ENCODE measurements at places on chromosomes 7 and 10.

GRCh38 chr7:6385110-6385781 is 62.5 kb downstream of the DAGLB start:
- peak; percentile 31 for DNase-seq

DNA sequence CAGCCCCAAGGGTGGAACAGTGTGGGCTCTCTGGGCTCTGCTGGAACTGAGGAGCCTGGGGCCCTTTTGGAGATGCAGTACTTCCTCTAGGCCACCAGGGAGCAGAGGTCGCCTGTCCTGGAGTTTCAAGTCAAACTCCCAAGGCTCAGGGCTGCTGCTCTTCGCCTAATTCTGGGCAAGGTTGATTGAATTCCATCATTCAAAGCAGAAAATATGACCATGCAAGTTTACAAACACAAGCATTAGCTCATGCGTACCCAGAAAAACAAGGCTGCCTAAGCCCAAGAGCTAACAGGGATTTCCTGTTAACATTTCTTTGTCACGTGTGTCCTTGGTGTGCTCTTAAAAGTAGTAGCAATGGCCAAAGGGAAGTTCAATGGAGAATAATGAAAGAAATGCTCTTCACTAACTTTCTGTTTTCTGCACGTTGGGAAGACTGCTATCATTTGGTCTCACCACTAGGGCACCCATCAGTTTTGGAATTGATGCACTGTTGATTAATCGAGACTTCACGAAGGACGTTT is 20.1 kb downstream of the LDB3 start:
- no peak for DNase-seq

DNA sequence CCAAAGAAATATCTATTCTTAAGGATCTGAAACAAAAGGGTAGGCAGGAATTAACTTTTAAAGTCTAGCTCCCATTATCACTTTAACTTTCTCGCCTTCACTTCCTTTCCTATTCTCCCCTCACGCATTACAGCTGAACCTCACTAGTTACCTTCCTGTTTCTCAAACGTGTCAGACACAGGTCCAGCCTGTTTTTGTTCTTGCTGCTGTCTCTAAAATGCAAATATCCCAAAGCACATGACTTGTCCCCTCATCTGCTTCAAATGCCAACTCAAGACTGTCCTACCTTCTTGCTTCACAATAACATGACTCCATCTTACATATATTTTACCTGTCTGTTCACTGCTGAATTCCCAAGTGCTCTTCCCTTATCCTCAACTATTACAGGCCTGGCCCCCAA is 17.6 kb downstream of the ZDHHC6 start:
- DNase-seq, result no peak

GRCh38 chr10:96587264-96588059 is 650 bp upstream of the TM9SF3 start:
- no peak for DNase-seq

DNA sequence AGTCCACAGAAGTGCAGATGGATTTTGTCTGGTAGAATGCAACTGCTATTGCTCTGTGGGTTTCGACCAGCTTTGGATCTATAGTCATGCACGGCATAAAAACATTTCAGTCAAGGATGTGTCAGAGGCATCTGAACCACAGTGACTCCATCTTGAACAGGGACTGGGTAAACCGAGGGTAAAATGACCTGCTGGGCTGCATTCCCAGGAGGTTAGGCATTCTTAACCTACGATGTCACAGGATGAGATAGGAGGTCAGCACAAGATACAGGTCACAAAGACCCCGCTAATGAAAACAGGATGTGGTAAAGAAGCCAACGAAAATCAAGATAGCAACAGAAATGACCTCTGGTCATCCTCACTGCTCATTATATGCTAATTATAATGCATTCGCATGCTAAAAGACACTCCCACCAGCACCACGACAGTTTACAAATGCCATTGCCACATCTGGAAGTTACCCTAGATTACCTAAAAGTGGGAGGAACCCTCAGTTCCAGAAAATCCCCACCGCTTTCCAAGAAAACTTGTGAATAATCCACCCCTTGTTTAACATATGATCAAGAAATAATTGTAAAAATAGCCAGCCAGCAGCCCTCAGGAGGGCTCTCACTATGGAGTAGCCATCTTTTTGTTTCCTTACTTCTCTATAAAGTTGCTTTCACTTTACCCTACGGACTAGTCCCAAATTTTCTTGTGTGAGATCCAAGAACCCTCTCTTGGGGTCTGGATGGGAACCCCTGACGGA is 50.7 kb upstream of the CPXM2 start:
- no peak for DNase-seq

DNA sequence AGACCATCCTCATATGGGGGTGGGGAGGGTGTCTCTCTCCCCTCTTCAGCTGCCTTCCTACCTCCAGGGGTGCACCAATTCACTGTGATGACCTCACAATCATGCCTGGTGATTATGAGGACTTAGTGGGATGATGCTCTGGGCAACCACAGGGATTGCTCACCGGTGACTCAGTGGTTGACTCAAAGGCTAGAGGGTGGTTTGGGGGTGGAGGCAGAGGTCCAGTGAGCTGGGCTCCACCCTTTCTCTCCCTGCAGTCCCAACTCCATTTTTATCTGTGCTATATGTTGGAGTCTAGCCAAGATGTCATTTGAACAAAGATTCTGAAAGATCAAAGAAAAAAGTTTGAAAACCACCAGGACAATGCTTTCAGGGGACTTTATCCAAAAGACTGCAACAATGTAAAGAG is 286.9 kb downstream of the KCNMA1 start:
- peak; percentile 80 for DNase-seq

- no peak for DNase-seq
Observed at GRCh38 chr10:6204063-6204340, 1.3 kb downstream of the PFKFB3 start.
